ENCODE measurements at places on chromosomes 13 and 19. TPM values are rescaled to one million over a fixed set of nuclear protein-coding genes. Genes with fewer than 3 reads are reported as not detected.

DNA sequence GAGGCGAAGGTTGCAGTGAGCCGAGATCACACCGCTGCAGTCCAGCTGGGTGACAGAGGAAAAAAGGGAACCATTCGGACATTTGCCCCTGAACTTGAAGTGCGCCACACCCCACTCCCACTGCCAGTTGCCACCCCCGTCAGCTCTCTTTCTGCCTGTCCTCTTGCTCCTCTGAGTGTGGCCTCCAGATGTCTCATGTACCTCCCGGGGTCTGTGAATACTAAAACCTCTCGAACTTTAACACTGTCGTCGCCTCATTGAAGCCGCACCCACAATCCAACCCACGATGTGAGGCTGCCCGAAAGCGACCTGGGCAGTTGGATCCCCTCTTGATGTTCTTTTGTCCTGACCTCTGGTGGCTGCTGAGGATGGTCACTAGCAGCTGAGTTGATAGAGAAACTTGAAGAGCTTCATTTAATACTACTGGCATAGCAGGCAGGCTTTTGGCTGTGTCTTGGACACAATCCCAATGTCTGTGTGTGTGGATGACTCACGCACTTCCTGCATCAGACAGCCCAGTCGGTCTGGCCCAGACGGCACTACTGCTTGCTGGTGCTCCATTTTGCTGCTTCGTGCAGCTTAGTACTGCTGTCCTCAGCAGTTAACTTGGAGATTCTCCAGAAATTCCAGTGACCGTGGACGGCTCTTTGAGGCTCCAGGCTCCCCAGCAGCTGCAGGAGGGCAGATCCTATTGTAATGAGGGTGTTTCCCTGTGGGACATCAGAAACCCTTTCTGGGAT is 4.2 kb downstream of the FPR3 start:
- peak; percentile 62 for DNase-seq

- no peak for DNase-seq
These were observed 42.9 kb upstream of the ZNF14 start for GRCh38 chr19:19775891-19776205.

DNA sequence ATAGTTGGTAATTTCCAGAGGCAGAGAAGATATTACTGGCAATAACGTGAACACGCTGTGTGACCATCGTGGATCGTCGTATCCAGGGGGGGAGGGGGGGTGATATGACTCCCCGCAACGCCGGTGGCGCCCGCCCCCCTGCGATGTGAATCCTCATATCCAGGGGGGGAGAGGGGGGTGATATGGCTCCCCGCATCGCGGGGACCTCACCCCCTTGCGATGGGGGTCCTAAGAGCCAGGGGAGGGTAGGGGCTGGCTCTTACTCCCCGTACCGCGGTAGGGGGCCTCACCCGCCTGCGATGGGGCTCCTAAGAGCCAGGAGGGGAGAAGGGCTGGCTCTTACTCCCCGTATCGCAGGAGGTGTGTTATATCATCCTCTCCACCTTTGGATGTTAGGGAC is 31.3 kb upstream of the RGCC start:
- no peak for DNase-seq

DNA sequence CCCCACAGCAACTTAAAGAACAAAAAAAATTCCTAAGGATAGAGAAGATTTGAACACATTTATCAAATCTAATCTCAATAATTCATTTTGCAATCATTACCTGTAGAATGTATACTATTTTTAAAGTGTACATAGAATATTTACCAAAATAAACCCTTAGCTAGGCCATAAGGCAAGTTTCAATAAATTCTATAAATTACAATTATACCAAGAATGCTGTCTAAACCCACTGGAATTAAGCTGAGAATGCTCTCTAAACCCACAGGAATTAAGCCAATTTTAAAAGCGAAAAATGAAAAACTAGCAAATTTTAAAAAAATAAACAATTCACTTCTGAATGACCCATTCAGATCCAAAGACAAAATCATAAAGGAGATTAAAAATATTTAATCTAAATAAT is 540.4 kb upstream of the NBEA start:
- no peak for DNase-seq

Gene INAFM1
- 3.9 TPM for total RNA-seq

- no peak for DNase-seq
These were observed 491.8 kb downstream of the DIAPH3 start for GRCh38 chr13:59671881-59672280.

DNA sequence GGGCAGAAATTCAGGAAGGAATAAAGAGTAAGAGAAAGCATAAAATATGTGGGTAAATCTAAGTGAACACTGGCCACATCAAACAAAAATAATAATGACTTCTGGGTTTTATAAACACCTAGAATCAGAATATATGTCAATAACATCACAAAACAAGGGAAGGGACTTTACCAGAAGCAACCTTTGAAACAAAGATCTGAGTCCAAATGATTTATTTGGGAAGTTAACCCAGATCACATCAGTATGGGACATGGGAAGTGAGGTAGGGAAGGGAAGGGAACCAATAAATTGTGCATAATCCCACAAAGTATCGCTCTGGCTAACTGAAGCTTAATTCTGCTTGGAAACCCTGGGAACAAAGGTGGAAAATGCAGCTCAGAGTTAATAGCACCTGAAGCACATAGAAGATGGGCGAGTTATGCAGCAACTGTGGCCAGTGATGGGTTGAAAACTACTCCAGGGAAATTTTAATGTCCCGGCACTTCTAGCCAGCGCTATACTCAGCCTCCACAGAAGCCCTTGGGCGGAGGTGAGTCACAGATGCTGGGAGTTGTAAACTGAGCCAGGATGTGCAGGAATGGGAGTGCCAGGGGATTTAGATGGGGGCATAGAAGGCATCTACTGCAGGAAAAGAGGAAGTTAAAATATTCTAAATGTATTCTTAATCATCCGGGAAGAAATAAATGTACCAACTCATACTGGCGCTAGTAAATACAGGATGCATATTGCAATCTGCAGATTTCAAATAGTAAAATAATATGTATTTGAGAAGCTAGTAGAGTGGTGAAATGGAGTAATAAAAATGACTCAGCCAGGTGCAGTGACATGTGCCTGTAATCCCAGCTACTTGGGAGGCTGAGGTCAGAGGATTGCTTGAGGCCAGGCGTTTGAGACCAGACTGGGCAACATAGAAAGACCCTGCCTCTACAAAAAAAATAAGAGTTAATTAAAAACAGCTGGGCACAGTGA is 34.2 kb upstream of the CEBPG start:
- DNase-seq: no peak

Gene KIR2DL3
- not detected for total RNA-seq

Gene IGSF23
- not detected for total RNA-seq

- DNase-seq: peak; percentile 32
These were observed at the start of gene NOVA2 for GRCh38 chr19:45973553-45974338. Gene NOVA2, minus strand, starts transcription at chr19:45973865. Its CDS starts 514 bp downstream, at chr19:45973351.

Gene DPF1
- not detected for total RNA-seq

DNA sequence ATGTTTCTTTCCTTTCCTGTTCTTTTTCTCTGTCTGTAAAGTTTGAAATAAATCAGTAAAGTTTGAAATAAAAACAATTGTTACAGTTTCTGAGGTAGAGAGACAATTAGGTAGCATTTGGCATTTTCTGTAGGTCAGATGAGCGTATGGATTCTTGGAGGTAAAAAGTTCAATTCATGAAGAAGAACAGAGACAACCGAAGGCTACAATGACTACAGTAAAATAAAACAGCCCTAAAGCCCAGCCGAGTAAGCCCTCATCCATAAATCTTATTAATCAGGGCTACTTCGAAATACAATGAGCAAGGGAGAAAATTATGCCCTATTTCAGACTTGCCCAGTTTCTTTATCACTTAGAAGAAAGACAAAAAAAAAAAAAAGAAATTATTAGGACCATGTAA is 941.9 kb upstream of the SLC10A2 start:
- DNase-seq: no peak

GRCh38 chr19:10262771-10263170 is 8.1 kb upstream of the ICAM1 start:
- DNase-seq: no peak

GRCh38 chr19:42176649-42176989 is 40.9 kb downstream of the DEDD2 start:
- DNase-seq: no peak

Gene EDDM13
- not detected for total RNA-seq

Gene RASA3
- 6.3 TPM for total RNA-seq

- no peak for DNase-seq
These were observed 6.3 kb upstream of the LRFN3 start for GRCh38 chr19:35929876-35930275.

Gene ZNF625
- total RNA-seq: 0.25 TPM

GRCh38 chr19:10836479-10837330 is 693 bp upstream of the TMED1 start:
- peak; percentile 92 for DNase-seq

DNA sequence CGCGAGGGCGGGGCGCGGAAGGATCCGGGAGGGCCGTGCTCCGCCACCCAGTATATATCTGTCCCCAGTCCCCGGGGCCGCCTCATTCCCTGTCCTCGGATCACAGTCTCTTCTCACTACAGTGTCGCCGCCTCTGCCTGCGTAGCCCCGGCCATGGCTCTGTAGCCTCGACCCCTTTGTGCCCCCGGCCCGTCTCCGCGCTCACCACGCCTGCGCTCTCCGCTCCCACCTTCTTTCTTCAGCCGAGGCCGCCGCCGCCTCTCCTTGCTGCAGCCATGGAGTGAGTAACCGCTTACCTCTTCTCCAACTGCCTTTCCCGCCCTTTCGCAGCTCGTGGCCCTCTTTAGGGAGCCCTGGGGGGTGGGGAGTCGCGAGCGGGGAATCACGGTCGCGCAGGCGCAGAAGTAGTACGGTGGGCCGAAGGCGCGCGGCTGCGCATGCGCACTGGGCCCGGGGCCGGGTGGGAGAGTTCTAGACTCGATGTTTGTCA is at the start of the genes ATF5 and NUP62:
Gene ATF5, plus strand, starts transcription at position 85 of the 490 bp plus-strand sequence. CDS start 1,646 bp downstream, outside the sequence.
Gene NUP62, minus strand, starts transcription at position 384 of the 490 bp plus-strand sequence. CDS start 19,697 bp downstream, outside the sequence.
- DNase-seq: peak; percentile 66

Gene APOE
- 36.5 TPM for total RNA-seq

- no peak for DNase-seq
These were observed 15.7 kb upstream of the CCDC169 start for GRCh38 chr13:36313047-36313969.

Gene MBD3L3
- total RNA-seq: not detected

- DNase-seq: no peak
These were observed 1.1 kb downstream of the TRIM13 start for GRCh38 chr13:49997955-49998354.

Gene NKPD1
- total RNA-seq: not detected

GRCh38 chr13:48818495-48819356 is 157.0 kb upstream of the FNDC3A start:
- no peak for DNase-seq

DNA sequence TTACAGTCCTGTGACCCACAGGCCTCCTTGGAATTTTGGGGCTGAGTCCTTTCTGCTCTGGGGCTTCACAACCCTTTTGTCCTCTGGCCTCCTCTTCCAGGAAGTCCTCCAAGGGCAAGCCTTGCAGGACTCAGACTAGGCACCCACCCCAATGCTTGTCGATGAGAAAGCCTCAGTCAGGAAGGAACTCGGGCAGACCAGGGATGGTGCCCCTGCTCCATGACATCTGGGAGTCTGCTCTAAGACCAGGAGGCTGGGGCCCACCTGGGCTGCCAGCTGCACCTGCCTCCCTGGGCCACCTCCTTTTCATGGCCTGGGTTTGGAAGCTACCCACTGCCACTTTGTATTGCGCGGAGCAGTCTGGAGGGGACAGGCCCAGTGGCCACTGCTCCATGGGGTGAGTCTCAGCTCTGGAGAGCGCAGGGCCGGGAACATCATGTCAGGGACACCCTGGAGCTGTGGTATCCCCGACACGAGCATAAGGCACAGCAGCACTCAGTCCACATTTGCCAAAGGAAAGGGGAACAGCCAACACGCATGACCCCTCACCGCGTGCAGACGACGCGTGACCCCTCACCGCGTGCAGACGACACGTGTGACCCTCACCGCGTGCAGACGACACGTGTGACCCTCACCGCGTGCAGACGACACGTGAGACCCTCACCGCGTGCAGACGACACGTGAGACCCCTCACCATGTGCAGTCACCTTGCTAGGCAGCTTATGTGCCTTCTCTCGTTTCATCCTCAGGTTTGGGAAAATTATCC is 10.8 kb downstream of the C2CD4C start:
- DNase-seq: no peak

Gene KLK15
- not detected for total RNA-seq

DNA sequence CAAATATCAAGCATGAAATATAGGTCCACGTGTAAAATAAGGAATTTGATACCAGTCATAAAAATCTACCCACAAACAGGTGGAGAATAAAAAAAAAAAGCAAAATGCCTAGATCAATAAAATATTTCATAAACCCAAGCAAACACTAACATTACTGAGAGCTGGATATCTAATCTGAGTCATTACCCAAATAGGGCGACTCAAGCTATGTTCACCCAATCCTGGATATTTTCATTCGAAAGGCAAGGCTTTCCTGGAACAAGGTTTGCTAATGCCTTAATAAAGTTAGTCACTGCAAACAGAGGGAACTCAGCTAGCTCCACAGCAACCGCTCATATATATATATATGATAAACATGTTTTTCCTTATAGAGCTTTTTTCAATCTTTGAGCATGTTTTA is 33.5 kb upstream of the TM9SF2 start:
- DNase-seq: no peak

DNA sequence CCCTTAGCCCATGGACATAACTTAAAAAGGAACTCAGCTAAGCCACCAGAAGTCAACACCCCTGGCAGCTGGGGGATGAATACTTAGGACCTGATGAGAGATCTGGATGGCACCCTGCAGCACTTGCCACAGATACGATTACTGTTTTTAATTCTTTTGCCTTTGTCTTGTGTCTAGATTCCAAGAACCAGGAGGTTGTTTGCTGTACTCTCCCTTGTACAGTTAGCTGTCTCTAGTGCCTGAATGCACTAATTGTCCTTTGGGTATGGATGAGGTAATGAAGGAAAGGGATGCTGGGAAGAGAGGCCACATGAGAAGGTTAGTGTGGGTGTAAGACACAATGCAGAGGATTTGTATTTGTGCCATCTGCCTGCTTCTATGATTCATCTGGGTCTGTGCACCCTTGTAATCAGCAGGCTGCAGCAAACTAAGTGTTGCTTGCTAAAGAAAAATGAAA is 385.8 kb downstream of the KCNRG start:
- DNase-seq: no peak

Gene SIGLEC12
- not detected for total RNA-seq

Gene SLC17A7
- total RNA-seq: 0.35 TPM

DNA sequence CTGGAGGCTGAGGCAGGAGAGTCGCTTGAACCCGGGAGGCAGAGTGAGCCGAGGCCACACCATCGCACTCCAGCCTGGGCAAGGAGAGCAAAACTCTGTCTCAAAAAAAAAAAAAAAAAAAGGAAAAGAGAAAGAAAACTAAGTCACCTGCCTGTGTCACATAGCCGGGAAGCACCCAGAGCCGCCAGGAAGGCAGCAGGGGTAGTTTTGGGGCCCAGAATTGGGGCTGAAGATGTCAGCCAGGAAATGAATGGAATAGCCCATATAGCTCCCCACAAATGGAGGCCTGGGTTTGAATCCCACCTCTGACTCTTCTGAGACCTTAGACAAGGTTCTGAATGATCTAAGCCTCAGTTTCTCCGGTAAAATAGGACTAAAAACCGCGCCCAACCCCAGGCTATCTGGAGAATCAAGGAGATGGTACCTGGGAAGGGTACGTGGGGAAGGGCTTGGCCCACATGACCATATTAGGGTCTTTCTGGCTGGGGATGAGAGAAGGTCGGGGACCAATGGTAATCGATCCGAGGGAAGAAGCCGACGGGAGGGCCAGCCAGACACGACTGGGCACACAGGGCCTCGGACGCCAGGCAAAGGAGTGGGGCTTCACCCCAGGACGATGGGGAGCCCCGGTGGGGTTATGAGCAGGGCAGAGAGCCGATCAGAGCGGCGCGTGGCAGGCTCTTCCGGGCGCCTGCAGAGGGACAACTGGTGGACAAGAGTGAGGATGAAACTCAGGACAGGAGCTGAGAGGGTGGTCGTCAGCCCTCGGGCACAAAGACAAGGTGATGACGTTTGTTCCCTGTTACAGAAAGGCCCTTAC is 14.4 kb downstream of the CCDC124 start:
- no peak for DNase-seq

- DNase-seq: no peak
These were observed 716 bp upstream of the MAP2K2 start for GRCh38 chr19:4124638-4125037.

Measured in gastrocnemius medialis (tissue), 4 donors.